ENCODE measurements at places on chromosomes 4 and X. TPM values are rescaled to one million over a fixed set of nuclear protein-coding genes. Genes with fewer than 3 reads are reported as not detected.

DNA sequence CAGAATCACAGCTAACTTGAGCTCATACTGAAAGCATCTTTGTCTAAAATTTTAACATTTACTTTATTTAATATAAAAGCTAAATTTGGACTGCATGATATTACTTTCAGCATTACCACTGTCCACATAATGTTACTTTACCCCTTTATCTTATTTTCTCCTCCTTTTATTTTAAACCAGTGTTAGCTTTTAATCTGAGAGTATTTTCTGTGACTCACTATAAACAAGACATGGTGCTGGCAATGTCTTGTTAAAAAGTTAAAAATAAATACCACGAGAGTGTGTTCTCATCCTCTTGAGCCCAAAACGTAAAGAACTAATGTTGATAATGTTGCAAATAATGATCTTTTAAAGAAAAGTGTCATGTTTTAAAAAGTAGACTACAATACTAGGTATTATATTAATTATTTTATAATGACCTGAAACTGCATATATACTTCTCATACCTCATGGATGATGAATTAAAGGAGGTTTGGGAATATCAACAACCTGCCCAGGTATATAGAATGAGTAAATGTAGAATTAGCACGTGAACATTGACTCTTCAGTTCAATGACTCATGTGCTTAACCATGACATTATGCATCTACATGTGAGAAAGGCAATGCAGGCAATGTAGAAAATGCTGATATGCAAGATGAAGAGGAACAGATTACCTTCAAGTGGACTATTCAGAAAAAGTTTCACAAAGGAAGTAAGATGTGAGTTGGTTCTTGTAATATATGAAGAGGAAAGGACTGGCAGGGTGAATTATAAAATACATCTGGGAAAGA, 454.1 kb upstream of the ADGRL3 start:
- DNase-seq = no peak

DNA sequence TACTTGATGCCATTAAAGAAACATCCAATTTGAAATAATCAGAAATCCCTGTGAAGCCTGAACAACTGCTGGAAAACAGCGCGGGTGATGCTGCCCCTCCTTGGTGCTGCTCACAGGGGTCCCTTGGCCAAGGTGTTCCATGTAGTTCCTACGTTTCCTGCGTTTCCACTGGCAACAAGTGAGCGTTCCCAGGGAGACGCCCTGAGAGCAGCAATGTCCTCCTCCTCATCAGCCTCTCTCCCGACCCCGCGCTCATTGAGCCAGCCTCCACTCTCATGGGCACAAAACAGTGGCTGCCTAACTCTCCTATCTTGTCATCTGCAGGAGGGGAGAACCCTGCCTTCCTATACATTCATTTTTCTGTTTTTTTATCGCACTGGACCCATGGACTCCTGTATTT, 18.9 kb downstream of the LETM1 start:
- no peak for DNase-seq

DNA sequence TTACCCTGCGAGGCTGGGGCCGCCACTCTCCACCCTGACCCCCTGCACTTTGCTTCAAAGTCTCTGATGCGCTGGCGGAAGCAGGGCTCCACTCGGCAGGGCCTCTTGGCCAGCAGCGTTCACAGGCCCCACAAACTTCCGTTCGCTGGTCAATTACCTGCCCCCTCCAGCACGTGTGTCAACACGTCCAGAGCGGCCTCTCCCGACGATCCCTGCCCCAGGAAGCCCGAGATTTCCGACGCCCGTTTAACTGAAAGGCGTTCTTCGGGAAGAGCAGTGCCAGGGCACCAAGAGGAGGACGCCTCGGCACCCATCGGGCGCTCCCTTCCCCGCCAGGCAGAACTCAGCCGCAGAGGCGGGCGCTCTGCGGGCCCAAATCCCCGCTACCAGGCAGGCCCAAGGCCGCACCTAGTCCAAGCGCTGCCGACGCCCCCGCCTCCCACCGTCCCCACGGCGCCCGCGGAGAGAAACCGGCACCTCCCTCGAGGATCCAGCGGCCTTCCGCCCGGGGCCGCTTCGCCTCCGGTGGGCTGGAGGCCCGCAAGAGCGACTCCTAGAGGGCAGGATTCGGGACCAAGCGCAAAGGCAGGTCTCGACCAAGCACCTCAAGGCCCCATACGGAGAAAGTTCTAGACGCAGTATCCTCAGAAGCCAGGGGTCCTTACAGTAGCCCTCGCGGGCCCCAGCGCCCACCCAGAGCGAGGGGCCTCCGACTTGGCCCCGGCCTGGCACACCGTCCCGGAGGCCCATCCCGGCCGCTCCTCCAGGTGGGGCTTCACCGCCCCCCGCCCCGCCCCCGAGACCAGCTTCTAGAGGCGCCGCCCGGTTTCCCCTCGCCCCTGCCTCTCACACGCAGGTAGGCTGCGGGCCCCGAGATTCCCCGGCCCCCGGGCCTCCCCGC, 586 bp downstream of the BCAP31 start:
- no peak for DNase-seq

DNA sequence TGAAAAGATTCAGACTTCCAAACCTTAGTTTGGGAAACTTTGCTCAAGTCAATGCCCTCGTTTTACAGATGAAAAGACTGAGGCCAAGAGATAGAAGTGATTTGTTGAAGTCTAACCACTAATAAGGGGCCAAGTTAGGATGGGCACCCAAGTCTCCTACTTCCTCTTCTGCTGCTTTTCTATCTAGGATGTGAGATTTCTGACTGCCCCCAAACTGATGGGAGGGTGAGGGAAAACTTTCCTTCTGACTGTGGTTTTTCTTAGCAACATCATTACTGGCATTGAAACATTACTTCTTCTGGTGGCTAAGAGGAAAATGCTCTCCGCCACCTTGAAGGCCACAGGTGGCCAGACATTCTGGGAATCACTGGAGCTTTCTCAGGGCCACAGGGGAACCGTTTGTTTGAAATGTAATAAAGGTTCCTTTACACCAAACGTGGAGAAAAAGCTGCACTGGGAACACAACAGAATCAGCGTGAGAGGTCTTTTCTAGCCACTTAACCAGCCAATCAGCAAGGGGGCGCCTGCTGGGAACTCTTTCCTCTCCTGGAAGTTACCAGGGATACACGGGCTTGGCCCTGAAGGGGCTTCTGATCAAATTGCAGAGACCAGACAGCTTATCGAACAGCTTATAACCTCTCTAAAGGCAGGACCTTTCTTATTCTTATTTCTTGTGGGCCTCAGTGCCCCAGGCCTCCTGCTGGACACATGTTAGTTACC, 115.9 kb upstream of the TEX13D start:
- no peak for DNase-seq

GRCh38 chrX:80306007-80306406, 114.2 kb upstream of the TENT5D start:
- no peak for DNase-seq

DNA sequence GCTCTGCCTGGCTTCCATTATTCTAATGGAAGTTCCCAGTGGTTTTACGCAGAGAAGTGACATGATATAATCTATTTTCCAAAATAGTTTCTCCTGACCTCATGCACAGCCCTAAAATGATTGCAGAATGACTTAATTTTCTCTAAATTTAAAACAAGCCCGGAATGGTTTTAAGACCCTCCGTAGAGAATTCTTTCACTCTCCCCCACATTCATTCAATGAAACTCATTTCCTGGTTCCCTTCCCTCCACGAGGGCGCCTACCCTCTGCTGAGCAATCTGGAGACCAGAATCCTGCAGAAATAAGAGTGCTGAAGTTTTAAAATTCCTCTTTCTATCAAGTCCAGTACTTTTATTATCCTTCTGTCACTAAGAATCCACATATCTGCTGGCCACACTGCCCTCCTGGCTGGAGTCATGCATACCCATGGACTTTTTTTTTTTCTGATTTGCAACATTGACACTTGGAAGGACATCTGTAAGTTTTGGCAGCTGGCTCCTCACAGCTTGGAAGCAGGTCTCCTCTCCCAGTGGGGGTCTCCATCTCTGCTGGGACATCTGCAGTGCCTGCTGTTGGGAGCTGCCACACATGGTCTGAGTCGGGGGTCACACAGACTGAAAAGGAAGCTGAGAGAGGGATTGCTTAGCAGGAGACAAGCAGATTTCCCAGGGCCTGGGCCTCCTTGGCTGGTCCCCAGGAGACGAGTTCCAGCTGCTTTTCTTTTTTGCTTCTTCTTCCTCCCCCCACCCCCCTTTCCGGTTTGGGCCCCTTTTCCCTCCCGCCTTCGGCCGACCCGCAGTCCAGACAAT, 86.1 kb downstream of the SOWAHB start:
- no peak for DNase-seq

DNA sequence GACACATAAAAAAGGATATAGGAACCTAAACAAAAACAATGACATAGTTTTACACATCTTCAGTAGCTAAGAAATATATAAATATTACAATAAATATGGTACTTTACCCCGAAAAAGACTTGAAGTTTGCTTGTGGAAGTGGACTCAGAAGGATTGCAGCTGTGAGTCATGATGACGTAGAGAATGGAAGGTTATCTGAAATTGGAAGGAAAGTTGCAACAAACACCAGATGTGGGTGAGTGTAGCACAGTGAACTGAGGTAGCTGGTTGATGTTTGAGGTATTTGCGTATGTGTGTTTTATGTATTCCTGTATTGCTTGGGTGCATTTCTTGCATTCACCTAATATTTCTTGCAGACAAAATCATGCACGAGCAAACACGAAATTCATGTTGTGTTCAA, 113.0 kb downstream of the ARX start:
- no peak for DNase-seq

DNA sequence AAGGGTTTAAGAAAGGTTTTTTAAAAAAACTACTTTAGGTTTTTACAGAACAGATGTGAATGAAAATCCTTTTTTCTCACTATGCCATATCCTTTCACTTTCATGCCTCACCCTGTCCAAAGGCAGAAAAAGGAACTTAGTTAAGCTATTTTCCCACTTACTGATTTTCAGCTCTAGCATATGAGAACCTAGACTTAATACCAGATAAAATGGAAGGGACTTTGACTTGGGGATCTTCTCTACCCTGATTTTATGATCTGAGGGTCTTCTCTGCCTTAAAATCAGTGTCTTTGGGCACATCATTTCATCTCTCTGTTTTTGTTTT, 42.4 kb downstream of the FNIP2 start:
- no peak for DNase-seq

- no peak for DNase-seq
Measured at GRCh38 chr4:40454816-40455215, 119.7 kb downstream of the CHRNA9 start.

- DNase-seq = no peak
Measured at GRCh38 chr4:33923469-33923868, 2320.8 kb downstream of the ARAP2 start.

GRCh38 chr4:75327804-75328512, 186.2 kb downstream of the RCHY1 start:
- DNase-seq = no peak

- DNase-seq = no peak
Measured at GRCh38 chrX:39226251-39226650, 425.0 kb downstream of the MID1IP1 start.

GRCh38 chrX:13733506-13733905, 914 bp downstream of the TRAPPC2 start:
- no peak for DNase-seq

Gene TRAPPC11
- total RNA-seq = 77.6 TPM

Gene KCNE5
- 4.6 TPM for total RNA-seq

Gene STATH
- total RNA-seq = not detected

Gene CABS1
- total RNA-seq = not detected

Gene ZBED1
- total RNA-seq = 28.4 TPM

Gene DDX53
- not detected for total RNA-seq

Measured in cerebellum (tissue), 4 donors.